ENCODE measurements at places on chromosomes 13 and 19. TPM values are rescaled to one million over a fixed set of nuclear protein-coding genes. Genes with fewer than 3 reads are reported as not detected.

PRR36 gene
- not detected for total RNA-seq

SPRED3 gene
- 1.4 TPM for total RNA-seq

SLC6A16 gene
- 0.85 TPM for total RNA-seq

FCAR gene
- not detected for total RNA-seq

PLIN5 gene
- total RNA-seq, result 0.25 TPM

NKPD1 gene
- total RNA-seq, result not detected

ZIC5 gene
- 0.12 TPM for total RNA-seq

TMIGD2 gene
- not detected for total RNA-seq

OVOL3 gene
- not detected for total RNA-seq

MEIS3 gene
- total RNA-seq, result 52.2 TPM

SMARCA4 gene
- total RNA-seq, result 47.2 TPM

CERS4 gene
- 13.9 TPM for total RNA-seq

TTC9B gene
- not detected for total RNA-seq

PRMT1 gene
- total RNA-seq, result 716 TPM

CEACAM8 gene
- not detected for total RNA-seq

TIMM50 gene
- 91.9 TPM for total RNA-seq

ZBTB7A gene
- total RNA-seq, result 5.0 TPM

C19orf33 gene
- total RNA-seq, result 2.7 TPM

TTYH1 gene
- total RNA-seq, result not detected

NLRP7 gene
- total RNA-seq, result not detected

CLEC17A gene
- not detected for total RNA-seq

CD209 gene
- total RNA-seq, result not detected

ZSWIM9 gene
- total RNA-seq, result 0.84 TPM

ZNF221 gene
- 1.1 TPM for total RNA-seq
